Stimulated activated CD8-positive, alpha-beta memory T cell treated with anti-CD3 and anti-CD28 coated beads, Interleukin-7, amount 100 ng/mL, for 1 hour (primary cell): ENCODE measurements at places on chromosomes 1 and 21.

DNA sequence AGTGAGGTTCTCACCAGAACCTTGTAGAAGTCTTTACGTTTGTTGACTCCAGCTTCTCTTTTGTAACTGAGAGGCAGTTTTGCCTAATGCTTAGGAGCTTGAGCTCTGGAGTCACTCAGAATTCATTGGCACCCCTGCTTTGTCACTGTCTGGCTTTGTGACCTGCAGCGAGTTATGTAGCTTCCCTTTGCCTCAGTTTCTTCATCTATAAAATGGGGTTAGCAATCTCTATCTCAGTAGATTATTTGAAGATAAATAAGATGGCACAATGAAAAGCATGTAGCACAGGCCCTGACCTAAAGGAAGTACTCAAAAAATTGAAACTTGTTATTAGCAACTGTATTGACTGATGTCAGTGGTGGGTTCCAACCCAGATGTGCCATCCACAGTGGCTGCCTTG is 8.1 kb downstream of the DHDDS start:
- DNase-seq: no peak

- DNase-seq: no peak
Measured at GRCh38 chr1:86500714-86501113, 32.0 kb downstream of the CLCA1 start.

GRCh38 chr1:78370356-78370755 is 120.4 kb upstream of the PTGFR start:
- no peak for DNase-seq

DNA sequence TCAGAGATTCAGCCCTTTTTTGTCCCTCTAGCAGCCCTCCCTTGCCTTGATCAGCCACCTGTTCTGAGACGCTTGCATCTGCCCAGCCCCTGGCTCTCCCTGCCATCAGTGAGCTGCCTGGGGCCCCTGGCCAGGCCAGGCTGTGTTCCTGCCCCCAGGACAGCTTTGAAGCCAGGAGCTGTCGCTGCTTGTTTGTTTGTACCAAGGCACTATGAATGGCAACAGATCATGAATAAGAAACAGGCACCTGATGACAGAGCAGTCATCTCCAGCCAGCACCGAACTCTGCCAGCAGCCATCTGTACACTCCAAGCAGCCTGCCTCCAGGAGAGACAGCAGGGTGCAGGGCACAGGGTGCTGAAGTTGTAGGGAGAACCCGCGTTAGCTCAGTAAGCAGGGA is 8.1 kb upstream of the VWA5B1 start:
- no peak for DNase-seq

GRCh38 chr1:203207751-203208150 is 21.2 kb upstream of the CHI3L1 start:
- no peak for DNase-seq

- no peak for DNase-seq
Measured at GRCh38 chr1:153963850-153964331, 554 bp upstream of the SLC39A1 start.

GRCh38 chr1:207335695-207336363 is 14.4 kb downstream of the CD55 start:
- no peak for DNase-seq

DNA sequence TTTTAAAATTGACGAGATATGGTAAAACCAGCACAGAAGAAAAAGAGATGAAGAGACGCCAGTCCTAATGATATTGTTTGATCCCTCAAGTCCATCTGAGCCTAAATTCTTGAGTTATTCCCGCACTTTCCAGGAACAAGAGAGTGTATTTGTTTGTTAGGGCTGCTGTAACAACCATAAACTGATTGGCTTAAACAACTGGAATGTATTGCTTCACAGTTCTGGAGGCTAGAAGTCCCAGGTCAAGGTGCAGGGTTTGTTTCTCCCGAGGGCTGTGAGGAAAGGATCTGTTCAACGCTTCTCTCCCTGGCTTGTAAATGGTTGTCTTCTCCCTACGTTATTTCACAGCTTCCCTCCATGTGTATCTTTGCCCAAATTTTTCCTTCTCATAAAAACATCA is 7.8 kb upstream of the EXO1 start:
- no peak for DNase-seq

GRCh38 chr1:74822851-74823401 is 90.0 kb downstream of the TYW3 start:
- no peak for DNase-seq

- DNase-seq: no peak
Measured at GRCh38 chr21:45041351-45041805, 33.0 kb upstream of the ADARB1 start.

DNA sequence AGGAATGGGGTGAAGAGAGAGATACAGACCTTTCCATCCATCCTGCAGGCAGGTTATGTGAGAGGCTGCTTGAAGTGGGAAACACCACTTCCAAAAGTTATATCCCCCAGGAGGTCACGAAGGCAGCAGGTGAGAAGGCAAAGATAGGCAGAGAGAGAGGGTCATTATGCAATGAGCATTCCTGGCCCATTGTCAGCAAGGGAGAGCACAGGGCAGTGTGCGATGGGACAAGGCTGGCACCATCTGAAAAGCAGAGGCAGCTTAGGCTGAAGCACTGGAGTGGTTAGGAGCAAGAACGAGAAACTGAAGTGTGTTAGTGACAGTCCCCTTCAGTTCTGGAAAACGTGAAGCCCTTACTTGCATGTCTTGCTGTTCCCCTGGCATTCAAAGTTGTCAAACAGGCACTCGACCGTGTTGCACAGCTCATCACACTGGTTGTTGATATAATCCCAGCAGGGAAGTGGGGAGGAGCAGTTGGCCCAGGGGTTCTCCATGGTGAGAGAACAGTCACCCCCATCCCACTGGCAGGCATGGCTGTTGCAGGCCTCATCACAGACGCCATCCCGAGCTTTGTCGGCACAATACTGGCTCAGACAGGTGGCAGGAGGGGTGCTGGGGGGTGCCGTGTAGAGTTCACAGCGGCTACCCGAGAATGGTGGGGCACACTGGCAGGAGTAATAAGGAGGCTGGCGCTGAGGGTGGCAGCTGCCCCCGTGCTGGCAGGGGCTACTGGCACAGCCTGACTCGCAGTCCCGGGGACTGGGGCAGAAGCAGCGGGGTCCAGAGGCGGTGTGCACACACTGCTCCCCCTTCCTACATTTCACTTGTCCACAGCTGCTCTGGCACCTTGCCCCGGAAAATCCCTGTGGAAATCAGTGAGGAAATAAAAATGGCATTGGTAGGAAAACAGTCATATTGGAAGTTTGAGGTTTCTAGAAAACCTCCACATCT is 28.9 kb upstream of the ADAM30 start:
- DNase-seq: no peak

GRCh38 chr1:25810341-25811299 is 9.1 kb upstream of the MTFR1L start:
- DNase-seq: peak; percentile 74

- no peak for DNase-seq
Measured at GRCh38 chr1:18830596-18830995, 28.9 kb downstream of the TAS1R2 start.

GRCh38 chr1:21930629-21931170 is 6.4 kb downstream of the HSPG2 start:
- DNase-seq: no peak

- no peak for DNase-seq
Measured at GRCh38 chr1:156773607-156774006, 6.3 kb downstream of the PRCC start.

- DNase-seq: no peak
Measured at GRCh38 chr21:15203740-15204139, 138.9 kb upstream of the NRIP1 start.

DNA sequence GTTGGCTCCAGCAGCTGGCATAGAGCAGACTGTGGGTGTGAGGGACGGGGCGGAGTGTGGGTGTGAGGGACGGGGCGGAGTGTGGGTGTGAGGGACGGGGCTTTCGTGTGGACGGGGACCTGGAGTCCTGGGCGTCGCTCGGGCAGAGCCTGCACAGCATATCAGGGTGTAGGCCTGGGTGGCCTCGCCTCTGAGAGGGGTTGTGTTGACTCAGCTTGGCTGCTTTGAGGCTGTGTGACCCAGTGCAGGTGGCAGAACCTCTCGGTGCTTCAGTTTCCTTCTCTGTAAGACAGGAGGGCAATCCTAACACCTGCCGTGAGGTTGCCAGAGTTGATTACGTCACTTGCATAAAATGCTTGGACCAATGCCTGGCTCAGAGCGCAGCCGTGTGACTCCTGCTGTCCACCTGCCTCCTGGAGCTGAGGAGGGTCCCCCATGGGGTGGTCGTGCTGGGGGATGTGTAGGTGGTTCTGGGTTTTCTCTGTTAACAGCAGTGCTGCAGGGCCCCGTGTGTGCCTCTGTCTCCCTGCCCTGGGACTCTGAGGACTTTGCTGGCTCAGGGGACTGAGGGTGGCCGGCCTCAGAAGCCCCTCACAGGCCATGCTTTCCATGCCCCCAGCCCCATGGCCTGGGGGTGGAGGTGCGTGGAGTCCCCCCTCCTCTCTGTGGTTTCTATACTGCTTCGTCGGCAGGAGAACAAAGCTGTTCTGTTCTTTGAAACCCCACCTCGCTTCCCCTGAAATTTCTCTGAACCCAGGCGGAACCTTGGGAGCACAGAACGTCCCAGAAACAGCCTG is 15.4 kb downstream of the PDXK start:
- DNase-seq: no peak

DNA sequence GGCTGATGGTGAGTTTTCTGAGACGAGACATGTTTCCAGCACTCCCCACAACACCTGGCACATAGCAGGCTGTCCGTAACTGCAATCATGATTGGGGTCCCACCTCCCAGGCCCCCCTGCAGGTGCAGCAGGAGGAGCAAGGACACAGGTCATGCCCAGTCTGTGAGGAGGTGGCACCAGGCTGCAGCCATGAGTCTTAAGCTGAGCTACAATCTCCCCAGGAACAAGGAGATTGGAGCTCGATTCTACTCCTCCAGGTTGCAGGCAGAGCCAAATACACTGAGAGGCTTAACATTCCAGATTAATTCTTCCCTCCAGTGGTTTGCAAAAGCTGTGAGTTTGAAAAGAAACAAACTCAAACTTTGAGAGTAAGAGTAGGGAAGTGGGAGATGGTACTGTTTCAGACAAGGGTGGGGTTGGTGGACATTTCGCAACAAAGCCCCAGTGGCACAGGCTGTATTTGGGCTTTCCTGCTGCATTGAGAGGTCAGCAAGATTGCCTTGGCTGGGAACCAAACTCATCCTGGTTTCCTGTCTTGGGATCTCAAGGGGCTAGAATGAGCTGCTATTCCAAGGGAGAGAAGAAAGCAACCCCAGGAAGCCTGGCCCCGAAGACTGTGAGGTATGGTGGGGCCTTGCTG is 64.8 kb upstream of the GALNT2 start:
- no peak for DNase-seq
